Stimulated activated CD4-positive, alpha-beta T cell treated with anti-CD3 and anti-CD28 coated beads, TNF-alpha, amount 100 ng/mL, for 24 hours (primary cell): ENCODE measurements at places on chromosomes 1 and 21.

DNA sequence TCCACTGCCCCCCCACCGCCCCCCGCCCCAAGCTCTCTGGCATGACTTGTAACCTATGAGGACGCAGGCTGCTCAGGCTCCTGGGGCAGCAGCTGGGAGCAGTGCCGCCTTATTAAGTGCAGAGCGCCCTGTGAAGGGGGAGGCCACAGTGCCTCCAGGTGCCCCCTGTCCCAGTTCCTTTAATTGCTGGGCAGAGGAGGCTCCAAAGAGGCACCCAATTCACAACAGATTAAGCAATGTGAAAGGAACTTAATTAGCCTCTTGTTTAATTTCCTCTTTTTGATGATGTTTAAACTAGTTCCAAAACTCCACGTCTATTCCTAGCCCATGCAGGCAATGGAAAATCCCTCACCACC, 3.0 kb downstream of the RXFP4 start:
- no peak for DNase-seq

DNA sequence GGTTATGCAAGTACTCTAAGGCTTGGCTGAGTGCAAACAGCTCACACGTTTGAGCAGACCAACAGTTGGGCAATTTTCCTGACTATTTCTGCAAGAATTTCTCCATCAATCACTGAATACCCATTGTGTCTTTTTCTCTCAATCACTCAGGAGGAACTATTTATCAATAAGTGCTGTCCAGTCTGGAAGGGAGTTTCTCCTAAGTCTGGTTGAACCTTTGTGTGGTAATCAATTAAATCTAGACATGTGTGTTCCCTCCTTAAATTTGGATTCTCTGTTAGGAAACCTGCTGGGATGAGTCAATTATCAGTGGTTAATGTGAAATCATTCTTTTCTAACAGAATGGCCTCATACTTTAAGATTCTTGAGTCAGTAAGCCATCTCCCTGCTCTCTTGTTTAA, 6.8 kb upstream of the AADACL3 start:
- DNase-seq, result no peak

DNA sequence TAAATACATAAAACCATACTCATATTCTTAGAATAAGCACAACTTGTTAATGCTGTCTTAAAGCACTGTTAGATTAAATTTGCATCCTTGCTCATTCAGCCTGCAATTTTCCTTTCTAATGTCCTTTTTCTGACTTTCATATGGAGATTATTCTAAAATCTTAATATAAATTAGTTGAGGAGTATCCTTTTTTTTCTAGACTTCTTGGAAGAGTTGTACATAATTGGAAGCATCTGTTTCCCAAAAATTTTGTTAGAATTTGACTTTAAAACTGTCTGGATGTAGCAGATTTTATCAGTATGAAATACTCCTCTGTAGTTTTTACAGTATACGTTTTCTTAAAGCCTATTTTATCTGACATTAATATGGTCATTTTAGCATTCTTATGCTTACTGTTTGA, 9.7 kb downstream of the KIFAP3 start:
- DNase-seq, result no peak

DNA sequence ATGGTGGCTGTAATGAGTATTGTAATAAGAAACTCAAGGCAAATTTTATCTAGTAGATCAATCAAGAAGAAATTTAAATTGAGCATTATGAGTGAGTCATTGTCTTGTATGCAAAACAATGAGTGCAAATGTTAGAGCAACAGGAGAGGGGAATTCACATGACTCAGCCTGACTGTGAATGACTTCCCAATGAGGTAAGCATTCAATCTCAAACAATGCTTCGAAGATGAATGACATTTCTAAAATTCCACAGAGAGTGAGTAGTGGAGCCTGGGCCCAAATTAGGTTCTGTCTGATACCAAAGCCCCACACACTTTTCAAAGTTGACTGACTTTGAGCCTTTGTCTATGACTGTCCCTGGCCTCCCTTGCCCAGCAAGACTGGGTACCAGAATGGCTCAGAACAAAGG, 738.0 kb downstream of the PTPRU start:
- DNase-seq, result no peak

- DNase-seq, result no peak
These were observed 354.6 kb downstream of the MATN1 start for GRCh38 chr1:30368651-30369240.

- DNase-seq, result no peak
These were observed 82.4 kb downstream of the PLXNA2 start for GRCh38 chr1:208161656-208162375.

DNA sequence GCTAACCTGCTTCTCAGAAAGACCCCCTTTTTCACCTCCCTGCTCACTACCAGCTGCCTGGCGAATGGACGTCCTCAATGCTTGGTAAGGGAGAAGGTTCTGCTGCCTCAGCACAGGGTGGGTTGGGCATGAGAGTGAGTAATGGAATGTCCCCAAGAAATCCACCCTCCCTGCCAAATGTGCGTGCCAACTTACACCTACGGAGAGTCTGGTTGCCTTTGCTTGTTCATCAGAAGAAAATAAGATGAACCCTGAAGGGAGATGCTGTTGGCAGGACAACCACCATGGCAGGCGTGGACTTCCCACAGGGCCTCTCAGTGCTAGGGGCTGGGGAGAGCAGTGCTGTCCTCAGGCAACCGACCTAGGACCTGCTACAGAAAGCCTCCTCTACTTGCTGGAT, 106.0 kb downstream of the XCL2 start:
- DNase-seq, result no peak

- no peak for DNase-seq
These were observed 9.3 kb downstream of the SLC30A7 start for GRCh38 chr1:100905181-100905580.

DNA sequence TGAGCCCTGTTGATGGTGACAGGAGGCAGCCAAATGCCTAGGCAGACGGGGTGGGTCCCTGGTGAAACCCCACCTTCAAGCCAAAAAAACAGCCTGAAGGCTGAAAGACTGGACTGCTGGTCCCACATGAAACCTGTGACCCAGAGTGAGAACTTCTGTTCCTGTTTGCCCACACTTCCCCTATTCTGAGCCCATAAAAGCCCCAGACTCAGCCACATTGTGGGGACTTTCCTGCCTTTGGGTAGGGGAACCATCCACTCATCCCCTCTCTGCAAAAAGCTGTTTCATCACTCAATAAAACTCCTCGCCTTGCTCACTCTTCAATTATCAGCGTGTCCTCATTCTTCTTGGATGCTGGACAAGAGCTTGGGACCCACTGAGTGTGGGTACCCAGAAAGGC, 25.2 kb downstream of the HTR6 start:
- DNase-seq, result no peak

DNA sequence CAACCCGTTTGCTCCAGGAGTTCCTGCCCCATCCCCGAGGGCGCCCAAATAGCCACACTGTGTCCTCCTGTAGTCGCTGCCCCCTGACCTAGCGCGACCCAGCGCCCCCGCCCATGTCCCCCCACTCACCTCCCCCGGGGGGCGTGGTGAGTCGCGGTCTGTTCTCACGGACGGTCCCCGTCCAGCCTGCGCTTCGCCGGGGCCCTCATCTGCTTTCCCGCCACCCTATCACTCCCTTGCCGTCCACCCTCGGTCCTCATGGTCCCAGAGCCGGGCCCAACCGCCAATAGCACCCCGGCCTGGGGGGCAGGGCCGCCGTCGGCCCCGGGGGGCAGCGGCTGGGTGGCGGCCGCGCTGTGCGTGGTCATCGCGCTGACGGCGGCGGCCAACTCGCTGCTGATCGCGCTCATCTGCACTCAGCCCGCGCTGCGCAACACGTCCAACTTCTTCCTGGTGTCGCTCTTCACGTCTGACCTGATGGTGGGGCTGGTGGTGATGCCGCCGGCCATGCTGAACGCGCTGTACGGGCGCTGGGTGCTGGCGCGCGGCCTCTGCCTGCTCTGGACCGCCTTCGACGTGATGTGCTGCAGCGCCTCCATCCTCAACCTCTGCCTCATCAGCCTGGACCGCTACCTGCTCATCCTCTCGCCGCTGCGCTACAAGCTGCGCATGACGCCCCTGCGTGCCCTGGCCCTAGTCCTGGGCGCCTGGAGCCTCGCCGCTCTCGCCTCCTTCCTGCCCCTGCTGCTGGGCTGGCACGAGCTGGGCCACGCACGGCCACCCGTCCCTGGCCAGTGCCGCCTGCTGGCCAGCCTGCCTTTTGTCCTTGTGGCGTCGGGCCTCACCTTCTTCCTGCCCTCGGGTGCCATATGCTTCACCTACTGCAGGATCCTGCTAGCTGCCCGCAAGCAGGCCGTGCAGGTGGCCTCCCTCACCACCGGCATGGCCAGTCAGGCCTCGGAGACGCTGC, 1.1 kb downstream of the HTR6 start:
- no peak for DNase-seq

- no peak for DNase-seq
These were observed 3.2 kb upstream of the LAPTM5 start for GRCh38 chr1:30760596-30761324.

DNA sequence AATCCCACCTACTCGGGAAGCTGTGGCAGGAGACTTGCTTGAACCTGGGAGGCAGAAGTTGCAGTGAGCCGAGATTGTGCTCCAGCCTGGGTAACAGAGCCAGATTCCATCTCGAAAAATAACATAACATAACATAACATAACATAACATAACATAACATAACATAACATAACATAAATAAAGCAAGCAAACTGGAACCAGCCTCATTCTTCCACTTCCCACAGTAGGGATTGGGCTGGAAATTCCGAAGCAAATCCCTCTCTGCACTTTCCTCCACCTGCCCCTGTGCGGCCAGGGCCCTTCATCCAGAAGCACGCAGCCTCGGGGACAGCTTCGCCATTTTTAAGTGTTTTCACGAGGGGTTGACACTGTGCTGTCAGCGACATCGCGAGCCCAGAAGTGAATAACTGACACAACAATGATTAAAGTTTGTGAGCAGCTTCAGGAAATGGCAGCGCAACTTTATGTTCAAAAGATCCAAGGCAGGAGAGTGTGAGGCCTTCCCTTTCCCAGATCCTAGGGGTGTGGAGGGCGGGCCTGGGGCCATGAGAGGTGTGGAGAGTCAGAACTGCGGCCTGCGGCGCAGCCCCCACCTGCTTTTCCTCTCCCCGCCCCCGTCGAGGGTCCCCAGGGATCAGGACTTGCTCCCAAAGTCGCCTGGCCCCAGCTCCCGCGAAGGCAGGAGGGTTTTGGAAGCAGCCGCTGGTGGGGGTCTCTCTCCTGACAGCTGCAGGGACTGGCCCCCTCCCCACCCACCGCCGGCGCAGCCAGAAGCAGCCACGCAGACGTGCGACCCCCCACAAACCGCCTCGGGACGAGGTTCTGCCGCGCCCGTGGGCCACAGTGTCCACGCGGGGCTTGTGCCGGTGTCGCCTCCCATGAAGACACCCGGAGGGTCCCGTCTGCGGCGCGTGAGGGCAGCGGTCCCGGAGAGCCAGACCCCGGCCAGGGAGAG, 651 bp upstream of the GABRD start:
- DNase-seq, result no peak

DNA sequence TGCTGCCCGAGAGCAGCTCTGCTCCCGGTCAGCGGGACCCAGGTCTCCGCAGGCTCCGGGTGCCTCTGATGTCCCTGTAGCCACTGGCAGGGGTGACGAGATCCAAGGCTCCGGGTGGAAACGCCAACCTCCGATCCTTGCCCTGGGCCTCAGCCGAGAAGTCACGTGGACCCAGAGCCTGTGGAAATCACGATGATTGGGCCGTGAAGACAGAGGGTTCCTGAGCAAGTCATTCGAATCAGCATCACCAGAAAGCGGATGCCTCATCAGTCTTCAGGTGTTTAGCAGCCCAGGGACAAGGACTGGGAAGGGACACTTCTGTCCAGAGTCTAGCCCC, 12.5 kb downstream of the LRRC3 start:
- DNase-seq, result no peak

- DNase-seq, result no peak
These were observed 25.0 kb downstream of the GLUL start for GRCh38 chr1:182366596-182366995.

GRCh38 chr21:33813832-33814365, 101.7 kb downstream of the ATP5PO start:
- no peak for DNase-seq

- DNase-seq, result no peak
These were observed 6.3 kb upstream of the GPR25 start for GRCh38 chr1:200866521-200866920.

DNA sequence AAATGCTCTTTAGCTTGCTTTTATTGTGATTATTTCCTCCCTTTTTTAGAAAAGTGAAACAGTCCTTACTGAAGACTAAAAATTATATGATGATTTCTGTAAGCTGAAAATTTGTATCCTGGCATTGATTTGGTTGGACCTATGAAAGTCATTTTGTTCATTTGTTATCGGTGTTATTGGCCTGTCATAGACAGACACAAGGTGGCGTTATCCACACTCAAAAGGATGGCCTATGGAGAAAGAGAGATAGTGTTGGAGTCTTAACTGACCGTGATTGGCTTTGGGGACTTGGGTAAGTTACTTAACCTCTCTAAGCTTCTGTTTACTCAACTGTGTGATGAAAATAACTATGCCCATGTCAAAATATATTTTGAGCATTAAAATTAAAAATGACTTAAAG, 203.6 kb upstream of the CHODL start:
- no peak for DNase-seq

- no peak for DNase-seq
These were observed 174 bp downstream of the SH3BP5L start for GRCh38 chr1:248825573-248825908.

DNA sequence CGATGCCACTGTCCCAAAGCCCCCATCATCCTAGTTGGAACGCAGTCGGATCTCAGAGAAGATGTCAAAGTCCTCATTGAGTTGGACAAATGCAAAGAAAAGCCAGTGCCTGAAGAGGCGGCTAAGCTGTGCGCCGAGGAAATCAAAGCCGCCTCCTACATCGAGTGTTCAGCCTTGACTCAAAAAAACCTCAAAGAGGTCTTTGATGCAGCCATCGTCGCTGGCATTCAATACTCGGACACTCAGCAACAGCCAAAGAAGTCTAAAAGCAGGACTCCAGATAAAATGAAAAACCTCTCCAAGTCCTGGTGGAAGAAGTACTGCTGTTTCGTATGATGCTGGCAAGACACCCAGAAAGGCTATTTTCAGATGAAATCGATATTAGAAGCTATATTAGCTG, 8.1 kb downstream of the RHOU start:
- DNase-seq, result no peak

DNA sequence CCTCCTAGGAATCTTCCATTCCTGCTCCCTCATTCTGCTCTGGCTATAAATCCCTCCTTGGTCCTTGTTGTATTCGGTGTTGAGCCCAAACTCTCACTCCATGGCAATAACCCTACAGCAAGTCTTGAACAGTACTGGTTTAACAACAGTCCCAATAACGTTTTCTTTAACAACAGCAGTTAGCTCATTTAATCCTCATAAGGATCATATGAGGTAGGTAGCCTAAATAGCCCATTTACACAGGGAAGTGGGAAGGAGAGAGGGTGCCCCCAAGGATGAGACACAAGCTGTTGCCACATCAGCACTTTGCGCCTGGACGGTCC, 444 bp upstream of the AGTRAP start:
- DNase-seq, result no peak
